ENCODE measurements at places on chromosomes 4 and X.

DNA sequence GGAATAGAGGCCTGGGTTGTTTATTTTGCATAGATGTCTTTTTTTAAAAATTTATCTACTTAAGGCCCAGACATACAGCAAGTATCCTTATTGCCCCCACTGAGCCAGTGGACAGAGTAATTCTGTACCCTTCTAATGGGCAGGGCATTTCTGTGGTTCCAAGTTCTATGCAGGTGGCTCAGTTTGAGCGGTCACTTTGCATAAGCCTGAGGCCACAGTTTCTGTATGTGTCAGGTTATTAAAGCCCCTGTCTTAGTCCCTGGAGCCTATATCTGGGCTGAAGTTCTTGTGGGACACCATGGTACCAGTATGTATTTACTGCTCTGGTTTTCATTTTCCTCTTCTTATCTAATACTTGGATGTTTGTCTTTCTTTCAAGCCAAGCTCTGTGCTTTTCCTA lies 168.8 kb downstream of the MID1IP1 start:
- no peak for DNase-seq

GRCh38 chr4:123204737-123205136 lies 191.9 kb upstream of the SPRY1 start:
- no peak for DNase-seq

- no peak for DNase-seq
Measured at GRCh38 chr4:89619206-89619962, 217.6 kb downstream of the SNCA start.

GRCh38 chr4:169103966-169104412 lies 93.9 kb upstream of the CBR4 start:
- DNase-seq, result peak; percentile 38

DNA sequence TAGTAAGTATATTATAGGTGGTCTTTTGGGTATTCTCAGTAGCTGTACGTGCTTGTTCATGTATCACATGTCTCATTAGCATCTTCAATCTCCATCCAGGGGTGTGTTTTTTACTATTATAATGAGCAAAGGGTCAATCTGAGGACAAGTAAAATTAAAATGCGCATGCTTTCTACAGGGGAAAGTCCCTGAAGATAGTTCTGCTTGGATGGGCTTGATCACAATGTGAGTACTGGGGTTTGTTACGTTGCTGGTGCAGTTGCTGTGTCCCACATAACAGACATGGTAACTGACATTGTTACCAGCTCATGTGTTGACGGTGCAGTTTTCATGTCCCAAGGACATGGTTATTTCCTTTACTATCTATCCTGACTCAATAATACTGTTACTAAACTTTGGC lies 65.9 kb downstream of the UCHL1 start:
- no peak for DNase-seq

GRCh38 chrX:18288716-18289115 lies 65.8 kb downstream of the SCML2 start:
- no peak for DNase-seq

- DNase-seq, result no peak
Measured at GRCh38 chr4:1293531-1293941, 3.8 kb downstream of the MAEA start.

DNA sequence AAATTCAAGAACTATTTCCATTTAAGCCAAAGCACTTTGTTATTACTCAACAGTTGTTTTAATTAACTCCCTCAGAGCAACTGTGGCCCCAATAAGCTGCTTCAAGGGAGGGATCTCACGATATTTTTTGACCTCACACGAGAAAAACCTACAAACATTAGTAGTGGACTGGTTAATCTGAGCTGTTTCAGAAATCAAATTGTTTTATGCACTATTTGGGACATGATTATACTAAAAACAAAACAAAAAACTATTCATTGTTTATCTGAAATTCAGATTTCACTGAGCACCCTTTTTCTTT lies 74.3 kb downstream of the DCHS2 start:
- no peak for DNase-seq

DNA sequence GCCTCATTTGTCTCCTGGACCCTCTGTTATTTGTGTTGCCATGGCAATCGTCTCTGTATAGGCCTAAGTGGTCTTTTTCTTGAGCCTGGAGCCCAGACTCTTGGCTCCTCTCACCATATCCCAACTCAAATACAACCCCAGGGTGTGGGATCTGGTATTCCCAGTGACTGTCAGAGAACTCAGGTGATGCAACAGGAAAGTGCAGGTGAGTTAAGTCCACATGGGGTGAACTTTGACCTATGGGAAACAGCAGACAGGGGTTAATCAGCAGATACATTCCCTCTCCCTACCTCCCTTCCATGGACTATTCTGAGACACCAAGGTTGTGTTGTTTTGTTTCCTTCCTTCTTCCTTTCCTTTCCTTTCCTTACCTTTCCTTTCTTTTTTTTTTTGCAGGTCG lies 130.9 kb upstream of the RPS6KA3 start:
- DNase-seq, result no peak

- no peak for DNase-seq
Measured at GRCh38 chr4:126513596-126513995, 1119.2 kb upstream of the INTU start.

GRCh38 chrX:2767631-2768455 lies 16.0 kb downstream of the XG start:
- no peak for DNase-seq

GRCh38 chrX:40158036-40158706 lies 60.4 kb upstream of the BCOR start:
- no peak for DNase-seq

- DNase-seq, result no peak
Measured at GRCh38 chr4:6226506-6226905, 26.2 kb upstream of the JAKMIP1 start.

GRCh38 chr4:145938618-145939440 lies at the start of gene ZNF827:
ZNF827 (minus strand) TSS chr4:145938823; CDS start chr4:145938407, 416 bp downstream.
- no peak for DNase-seq

DNA sequence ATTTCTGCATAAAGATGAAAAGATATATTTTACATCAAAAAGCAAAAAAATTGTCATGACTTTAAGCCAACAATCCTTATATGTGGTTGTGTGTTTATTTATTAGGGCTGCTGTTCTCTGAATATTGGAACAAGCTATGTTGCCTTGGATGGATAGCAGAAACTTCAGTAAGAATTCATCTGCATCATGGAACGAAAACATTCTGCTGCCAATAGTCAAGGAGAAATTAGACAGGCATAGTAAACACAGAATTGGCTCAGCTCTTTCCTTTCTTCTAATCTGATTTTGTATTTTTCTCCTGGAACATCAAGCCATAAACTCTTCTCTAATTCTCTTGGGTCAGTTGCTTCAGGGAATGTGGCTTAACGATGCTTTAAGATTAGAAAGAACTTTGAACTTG lies 1257.0 kb downstream of the NLGN4X start:
- DNase-seq, result no peak

DNA sequence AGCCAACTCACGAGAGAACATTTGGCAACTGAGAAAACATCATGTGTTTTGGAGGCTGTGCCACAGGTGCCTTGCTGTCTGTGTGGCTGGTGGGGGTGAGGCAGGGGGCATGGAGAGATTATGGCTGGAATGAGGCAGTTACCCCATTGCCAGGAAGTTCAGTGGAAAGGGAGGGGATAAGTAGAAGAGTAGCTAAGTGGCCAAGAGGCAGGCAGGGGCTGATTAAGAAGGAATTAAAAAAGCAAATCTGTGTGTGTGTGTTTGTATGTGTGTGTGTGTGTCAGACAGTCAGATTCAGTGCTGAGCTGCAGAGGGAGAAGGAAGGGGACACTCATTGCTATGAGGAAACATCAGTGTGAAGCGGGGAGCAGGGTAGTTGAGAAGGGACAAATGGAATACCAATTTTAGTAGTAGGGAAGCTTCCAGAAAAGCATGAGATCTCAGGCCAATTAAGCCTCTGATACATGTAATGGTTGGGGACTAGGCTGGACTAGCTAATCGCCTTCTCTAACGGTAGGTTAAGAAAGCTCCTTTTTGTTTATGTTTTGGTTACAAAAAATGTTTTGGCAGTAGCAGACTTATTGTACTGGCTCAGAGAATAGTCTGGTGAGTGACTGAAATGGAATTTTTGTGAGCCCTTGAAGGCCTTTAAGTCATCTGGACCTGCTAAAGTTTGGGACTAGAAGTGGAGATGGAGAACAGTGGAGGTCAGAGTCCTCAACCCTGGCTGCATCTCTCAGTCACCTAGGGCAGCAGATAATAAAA lies 18.5 kb downstream of the TMEM164 start:
- DNase-seq, result no peak

- DNase-seq, result no peak
Measured at GRCh38 chrX:54824195-54824594, 16.6 kb downstream of the MAGED2 start.

DNA sequence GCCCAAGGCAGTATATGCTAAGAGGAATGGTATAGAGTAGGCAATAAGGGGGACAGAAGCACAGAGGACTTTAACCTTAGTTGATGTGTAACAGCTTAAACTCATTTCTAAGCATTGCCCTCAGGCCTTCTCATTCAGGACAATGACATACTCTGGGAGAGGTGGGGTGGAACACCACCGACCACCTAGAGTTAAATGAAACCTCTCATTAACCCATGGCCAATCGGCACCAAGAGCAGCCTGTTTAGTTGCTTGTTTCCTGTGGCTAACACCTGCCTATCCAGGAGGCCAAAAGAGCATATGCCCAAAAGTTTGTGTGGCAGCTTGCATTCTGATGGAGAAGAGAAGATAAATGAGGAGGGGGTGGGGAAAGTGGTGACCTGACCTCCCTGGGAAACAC lies 88.7 kb upstream of the PLAC1 start:
- DNase-seq, result no peak
